ENCODE measurements at places on chromosomes 13 and 19.

DNA sequence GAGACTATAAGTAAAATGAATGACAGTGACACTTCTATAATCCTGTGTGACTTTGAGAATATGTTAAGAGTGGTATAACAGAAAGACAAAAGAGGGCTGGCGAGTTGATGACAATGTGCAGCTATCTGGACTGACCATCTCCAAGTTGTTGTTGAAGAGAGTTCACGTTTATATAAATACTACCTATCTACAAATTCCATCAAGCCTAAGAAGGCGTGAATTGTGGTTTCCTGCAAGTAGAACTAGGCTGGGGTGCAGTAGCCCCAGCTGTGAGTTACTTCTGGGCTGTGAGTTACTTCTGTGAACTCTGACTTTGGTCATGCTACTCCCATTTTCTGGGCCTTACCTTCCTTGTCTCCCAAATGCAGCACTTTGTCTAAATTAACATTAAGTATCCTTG is 561.0 kb downstream of the TBC1D4 start:
- no peak for DNase-seq

GRCh38 chr19:46634045-46634655 is 1.9 kb downstream of the GNG8 start:
- peak; percentile 57 for DNase-seq

DNA sequence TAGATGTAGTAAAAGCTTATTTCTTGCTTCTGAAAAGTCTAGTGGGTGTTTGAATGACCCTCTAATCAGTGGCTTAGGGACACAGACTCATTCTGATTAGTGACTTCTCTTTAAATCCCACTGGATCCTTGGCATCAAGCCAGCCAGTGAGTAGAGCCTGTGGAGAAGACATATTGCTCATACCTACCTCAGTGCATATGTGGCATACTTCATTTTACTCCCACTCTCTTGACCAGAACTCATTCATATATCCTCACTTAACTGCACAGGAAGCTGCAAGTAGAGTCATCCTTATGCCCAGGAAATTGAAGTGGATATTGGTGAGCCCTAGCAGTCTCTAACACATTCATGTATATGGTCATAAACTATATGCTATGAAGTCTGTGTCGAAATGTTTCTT is 148.3 kb downstream of the PDS5B start:
- no peak for DNase-seq

- no peak for DNase-seq
Observed at GRCh38 chr19:48053856-48054255, 10.0 kb upstream of the CABP5 start.

DNA sequence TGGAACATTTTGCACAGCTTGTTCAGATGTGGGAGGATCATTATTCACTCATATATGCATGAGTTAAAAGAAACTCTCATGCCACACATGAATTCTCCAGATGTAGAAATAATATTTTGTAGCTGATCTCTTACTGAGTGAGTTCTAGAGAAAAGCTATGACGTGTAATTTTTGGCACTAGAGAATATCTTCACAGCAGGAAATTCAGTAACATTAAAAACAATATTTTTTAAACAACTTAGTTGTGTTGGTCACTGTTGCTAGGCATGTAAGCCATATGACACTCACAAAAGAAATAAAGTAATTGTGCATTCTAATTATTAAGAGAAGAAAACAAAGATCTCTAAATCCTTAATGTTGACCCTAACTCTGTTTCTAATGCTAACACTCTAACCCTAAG is 371.4 kb upstream of the SLC10A2 start:
- no peak for DNase-seq

DNA sequence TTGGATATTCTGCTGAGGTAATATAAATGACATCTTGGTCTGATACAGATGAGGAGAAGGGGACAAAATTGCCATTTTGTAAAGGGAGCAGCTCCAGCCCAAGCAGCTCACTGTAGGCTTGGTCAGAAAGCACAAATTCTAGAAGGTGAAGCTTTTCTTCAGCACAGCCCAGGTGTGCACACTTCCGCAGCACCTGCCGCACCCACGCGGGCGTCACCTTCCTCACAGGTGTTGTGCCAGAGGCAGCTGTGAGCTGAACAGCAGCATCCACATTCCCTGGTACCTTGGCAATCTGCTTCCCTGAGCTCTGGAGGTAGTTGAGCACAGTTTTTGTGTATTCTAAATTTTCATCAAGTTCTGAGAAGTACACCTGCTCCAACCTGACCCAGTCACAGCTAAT is 79.0 kb downstream of the SACS start:
- DNase-seq: no peak

GRCh38 chr13:29534083-29534482 is 61.4 kb downstream of the SLC7A1 start:
- no peak for DNase-seq
